ENCODE measurements at places on chromosomes 3 and 15.

GRCh38 chr3:144109944-144110343 lies 138.3 kb downstream of the DIPK2A start:
- peaks cover 1% of the 10 kb centered on the region for H3K4me1 ChIP-seq
- H3K27me3 ChIP-seq, result no peaks in the 10 kb centered on the region
- DNase-seq, result no peak
- no peak overlapping the region for H3K27ac ChIP-seq

- H3K27me3 ChIP-seq, result peaks cover 5% of the 10 kb centered on the region
- no peak overlapping the region for H3K27ac ChIP-seq
- no peaks in the 10 kb centered on the region for H3K36me3 ChIP-seq
- no peaks in the 10 kb centered on the region for H3K4me1 ChIP-seq
These were observed 39.5 kb upstream of the ATP2C1 start for GRCh38 chr3:130854208-130854864.

DNA sequence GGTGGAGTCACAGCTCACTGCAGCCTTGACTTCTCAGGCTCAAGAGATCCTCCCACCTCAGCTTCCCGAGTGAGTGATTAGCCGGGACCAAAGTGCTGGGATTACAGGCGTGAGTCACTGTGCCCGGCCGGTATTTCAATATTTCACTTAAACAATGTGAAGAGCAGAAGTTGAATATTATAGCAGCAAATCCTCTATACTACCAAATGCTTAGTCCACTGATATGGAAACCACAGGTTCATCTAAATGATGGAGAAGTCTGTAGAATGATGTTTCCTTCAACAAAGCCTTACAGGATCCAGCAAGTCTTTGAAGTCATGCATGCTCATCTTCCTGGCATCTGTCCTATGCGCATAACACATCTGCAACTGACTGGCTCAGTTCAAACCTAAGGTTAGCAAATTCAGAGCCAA lies 20.3 kb upstream of the UACA start:
- H3K27ac ChIP-seq, result peak overlapping the region; percentile 0
- no peaks in the 10 kb centered on the region for H3K27me3 ChIP-seq
- peaks cover 5% of the 10 kb centered on the region for H3K4me1 ChIP-seq
- DNase-seq, result peak; percentile 75

DNA sequence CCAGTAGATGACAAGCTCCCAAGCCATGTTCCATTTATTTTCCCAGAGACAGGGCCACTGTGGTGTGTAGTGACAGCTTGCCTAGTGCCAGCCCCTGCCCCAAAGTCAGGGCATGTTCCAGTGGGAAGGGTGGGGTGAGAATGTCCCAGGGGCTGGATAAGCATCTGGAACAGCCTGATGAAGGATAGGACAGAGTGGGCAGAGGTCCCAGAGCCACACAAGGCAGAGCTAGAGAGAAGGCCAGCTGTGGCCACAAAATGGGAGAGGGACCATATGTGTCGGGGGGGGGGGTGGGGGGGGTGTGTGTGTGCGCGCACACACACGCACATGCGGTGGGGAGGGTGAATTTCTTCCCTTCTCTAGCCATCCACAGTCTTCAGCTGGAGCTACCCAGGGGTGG lies 27.0 kb upstream of the TSPAN3 start:
- H3K4me3 ChIP-seq, result no peak overlapping the region
- H3K27me3 ChIP-seq, result no peaks in the 10 kb centered on the region
- H3K27ac ChIP-seq, result no peak overlapping the region

DNA sequence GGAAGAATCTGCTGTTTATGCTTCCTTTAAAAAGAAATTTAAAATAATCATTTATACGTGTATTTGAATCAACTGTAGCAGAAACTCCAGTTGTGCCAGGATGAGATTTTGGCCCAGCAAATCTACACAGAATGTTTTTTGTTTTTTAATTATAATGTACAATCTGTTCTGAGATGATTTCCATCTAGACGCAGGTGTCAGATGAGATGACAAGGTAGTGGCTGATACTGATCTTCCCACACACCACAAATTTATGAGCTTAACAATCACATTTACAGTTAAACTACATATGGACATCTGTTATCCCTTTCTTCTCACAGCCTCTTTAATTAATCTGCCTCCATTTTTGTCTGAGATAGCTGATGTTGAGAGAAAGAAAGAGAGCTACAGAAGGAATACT lies 23.6 kb downstream of the DCLK3 start:
- H3K4me1 ChIP-seq, result peaks cover 1% of the 10 kb centered on the region
- no peak overlapping the region for H3K4me3 ChIP-seq
- H3K27me3 ChIP-seq, result peaks cover 32% of the 10 kb centered on the region
- DNase-seq, result no peak
- H3K27ac ChIP-seq, result no peak overlapping the region

GRCh38 chr3:4292301-4292700 lies 10.9 kb upstream of the SETMAR start:
- no peaks in the 10 kb centered on the region for H3K4me1 ChIP-seq
- H3K27me3 ChIP-seq, result no peaks in the 10 kb centered on the region
- DNase-seq, result no peak
- H3K36me3 ChIP-seq, result no peaks in the 10 kb centered on the region

DNA sequence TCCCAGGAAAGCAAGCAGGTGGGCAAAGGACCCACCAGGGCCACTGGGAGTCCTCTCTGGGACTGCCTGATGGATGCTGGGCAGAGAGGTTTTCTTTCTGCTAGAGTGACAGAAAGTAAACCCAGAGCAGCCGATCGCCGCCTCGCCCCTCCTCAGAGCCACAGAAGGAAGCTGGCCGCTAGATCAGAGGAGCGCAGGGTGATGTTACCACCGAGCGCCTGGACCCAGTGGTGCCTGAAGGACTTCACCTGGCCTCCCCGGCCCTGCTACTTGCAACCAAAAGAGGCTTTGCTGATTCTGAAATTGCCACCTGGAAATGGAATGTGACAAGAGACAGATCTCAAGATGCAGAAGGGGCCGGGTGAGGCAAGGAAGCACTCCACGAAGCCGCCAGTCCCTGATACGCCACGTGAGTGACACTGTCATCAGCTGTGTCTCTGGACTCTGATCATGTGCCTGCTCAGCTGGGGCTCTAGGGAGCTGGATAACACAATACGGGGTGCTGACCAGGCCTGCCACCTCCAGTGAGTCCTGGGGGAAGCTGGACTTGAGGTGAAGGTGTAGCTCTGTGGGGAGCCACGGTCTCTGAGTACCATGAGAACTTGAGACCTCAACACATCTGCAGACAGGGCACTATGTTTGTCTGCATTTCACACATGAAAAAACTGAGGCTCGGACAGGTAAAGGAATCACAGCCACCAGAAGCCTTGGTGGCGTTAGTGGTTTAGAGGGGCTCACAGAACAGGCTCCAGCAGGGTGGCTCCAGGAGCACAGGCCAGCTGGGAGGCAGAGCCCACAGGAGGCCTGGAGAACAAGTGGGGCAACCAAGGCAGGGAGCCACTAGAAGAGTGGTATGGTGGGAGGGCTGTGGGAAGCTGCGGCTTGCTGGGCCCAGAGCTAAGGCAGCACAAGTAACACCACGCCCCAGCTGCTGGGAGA lies 137.9 kb upstream of the PRR20G start:
- H3K4me3 ChIP-seq, result no peak overlapping the region
- DNase-seq, result no peak
- no peaks in the 10 kb centered on the region for H3K4me1 ChIP-seq
- H3K36me3 ChIP-seq, result no peaks in the 10 kb centered on the region
- H3K27me3 ChIP-seq, result peaks cover 86% of the 10 kb centered on the region

- no peak for DNase-seq
- H3K36me3 ChIP-seq, result no peaks in the 10 kb centered on the region
- H3K27ac ChIP-seq, result no peak overlapping the region
- peaks cover 4% of the 10 kb centered on the region for H3K27me3 ChIP-seq
- no peaks in the 10 kb centered on the region for H3K4me1 ChIP-seq
These were observed 309.0 kb upstream of the MDFIC2 start for GRCh38 chr3:70621451-70621850.

DNA sequence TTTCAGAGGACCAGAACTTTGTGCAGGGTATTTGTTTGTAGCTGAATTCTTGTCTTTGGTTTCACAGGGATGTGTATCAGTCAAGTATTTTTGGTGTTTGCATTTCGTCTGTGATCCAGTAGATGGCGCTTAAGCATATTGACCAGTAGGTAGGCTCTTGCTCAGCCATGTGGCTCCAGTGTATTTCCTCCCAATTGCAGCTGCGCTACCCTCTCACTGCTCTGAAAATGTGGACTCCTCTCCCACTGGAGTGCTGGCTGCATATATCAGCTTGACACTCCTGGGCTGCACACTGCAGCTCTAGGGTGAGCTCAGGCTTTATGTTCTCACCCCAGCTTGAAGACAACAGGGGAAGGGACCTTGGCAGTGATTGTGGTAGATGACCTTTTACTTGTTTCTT lies 1264.3 kb upstream of the ALCAM start:
- DNase-seq, result peak; percentile 62
- no peak overlapping the region for H3K4me3 ChIP-seq
- no peak overlapping the region for H3K27ac ChIP-seq
- H3K27me3 ChIP-seq, result no peaks in the 10 kb centered on the region
